ENCODE measurements at places on chromosomes 12 and 14. TPM values are rescaled to one million over a fixed set of nuclear protein-coding genes. Genes with fewer than 3 reads are reported as not detected.

DNA sequence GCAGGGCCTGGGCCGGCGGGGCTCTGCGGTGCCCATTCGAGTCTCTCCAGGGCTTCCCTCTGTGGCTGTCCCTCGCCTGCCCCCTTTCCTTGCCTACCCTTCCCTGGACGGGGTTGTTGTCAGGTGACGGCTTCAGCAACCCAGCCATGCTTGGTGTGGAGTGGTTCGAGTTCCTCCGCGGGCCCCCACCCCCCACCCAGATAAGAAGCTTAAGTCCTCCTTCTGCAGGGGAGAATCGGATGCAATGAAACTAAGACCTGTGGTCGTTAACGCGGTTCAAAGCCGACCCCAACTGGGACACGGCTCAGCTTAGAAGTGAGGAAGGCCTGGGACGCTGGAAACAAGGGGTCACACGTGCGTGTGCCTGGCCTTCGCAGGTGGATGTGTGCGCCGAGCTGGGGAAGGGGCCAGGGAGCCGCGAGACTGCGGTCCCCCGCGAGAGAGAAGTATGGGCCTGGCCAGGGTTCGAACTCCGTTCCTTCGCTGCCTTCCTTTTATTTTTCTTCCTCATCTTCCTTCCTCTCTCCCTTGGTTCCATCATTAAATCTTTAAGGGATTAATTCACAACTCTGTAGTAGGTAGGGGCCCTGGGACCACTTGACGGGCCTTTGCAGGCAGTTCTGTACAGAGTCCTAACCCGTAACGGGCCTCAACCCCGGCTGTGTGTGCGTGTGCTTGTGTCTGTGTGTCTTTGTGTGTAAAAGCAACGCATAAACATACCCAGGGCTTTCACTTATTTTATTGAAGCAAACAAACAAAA, 3.5 kb downstream of the TTC6 start:
- H3K36me3 ChIP-seq, result peaks cover 6% of the 10 kb centered on the region
- DNase-seq, result no peak

DNA sequence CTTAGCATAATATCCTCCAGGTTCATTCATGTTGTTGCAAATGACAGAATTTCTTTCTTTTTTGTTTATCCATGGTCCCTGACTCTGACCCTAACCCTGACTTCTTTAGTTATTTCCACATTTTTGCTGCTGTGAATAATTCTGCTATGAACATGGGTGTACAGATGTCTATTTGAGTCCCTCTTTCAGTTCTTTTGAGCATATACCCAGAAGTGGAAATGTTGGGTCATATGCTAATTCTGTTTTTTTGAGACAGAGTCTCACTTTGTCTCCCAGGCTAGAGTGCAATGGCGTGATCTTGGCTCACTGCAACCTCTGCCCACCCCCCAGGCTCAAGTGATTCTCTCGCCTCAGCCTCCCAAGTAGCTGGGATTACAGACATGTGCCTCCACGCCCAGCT, 33.1 kb downstream of the KNTC1 start:
- no peaks in the 10 kb centered on the region for H3K27me3 ChIP-seq
- no peak overlapping the region for H3K27ac ChIP-seq
- no peak overlapping the region for H3K4me3 ChIP-seq
- DNase-seq, result no peak
- H3K4me1 ChIP-seq, result no peaks in the 10 kb centered on the region

Gene FAR2
- total RNA-seq, result 1.7 TPM

DNA sequence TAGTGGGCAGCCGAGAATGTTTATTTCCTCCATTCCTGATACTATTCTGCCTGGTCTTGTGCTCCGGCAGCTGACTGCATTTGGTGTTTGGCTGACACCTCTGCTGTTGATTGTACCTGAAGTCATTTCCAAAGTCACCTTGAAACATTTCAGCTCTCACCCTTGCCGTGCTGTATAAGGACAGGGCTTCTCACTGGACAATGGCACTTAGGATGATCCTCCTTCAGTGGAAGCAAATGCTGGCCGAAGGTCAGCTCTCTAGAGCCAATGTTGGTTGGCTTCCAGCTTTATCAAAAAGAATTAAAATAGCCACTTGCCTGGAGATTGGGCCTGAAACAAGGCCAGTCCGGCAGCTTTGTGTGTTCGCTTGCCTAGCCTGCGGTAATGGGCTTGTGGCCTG, 44.0 kb downstream of the ACACB start:
- no peak for DNase-seq
- no peaks in the 10 kb centered on the region for H3K27me3 ChIP-seq
- no peak overlapping the region for H3K4me3 ChIP-seq
- H3K4me1 ChIP-seq, result no peaks in the 10 kb centered on the region
- no peaks in the 10 kb centered on the region for H3K36me3 ChIP-seq
- H3K27ac ChIP-seq, result no peak overlapping the region

DNA sequence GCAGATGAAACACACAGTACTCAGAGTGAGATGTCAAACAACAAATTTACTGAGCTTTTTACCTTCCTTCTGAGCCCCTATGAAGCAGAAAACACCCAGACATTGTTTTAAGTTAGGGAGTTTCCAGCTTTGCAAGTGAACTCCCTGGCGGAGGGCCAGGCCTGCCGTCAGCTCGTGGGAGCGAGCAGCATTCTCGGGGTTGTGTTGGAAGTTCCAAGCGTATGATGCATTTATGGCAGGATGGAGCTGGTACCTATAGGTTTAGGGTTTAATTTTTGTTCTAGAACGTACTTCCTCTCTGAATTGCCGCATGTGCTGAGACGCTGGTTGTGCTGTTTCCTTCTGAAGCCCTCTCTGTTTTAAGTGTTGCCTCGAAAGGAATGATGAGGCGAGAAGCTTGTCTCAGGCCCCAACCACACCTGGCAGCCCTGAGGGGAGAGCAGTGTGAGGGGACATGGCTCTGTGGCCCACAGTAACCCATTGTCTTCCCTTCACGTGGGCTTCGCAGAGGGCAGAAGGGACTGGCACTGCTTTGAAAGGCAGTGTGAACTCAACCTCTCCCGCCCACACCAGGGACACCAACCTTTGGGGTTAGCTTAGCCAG, 76.6 kb downstream of the SSPN start:
- H3K4me1 ChIP-seq, result peaks cover 27% of the 10 kb centered on the region
- H3K27me3 ChIP-seq, result no peaks in the 10 kb centered on the region

Gene NTS
- not detected for total RNA-seq

Gene HPD
- total RNA-seq, result not detected
